Stimulated activated CD8-positive, alpha-beta memory T cell treated with anti-CD3 and anti-CD28 coated beads, Interleukin-15, amount 100 ng/mL, for 4 hours (primary cell): ENCODE measurements at places on chromosomes 16 and 17.

DNA sequence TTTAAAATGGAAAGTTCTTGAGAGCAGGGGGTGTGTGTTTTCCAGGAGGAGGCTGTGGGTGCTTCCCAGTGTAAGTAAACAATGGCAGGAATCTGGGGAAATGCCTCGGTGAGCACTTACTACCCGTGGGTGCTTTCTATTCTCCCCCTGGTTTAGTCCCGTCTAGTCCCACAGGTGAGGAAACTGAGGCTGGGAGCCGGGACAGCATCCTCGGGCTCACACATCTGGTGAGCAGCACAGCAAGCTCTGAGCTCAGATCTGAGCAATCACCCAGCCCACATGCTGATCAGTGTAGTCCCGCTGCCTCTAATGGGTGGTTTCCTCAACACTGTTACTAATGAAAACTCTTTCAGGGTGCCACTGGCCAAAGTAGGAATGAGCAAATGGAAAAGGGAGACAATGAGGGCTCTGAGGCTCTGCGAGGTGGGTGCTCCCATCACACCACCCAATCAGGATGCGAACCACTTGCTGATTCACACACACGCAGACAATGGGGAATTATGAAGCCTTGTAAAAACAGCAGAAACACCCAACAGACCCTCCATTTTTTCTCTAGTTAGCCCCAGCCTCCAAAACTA lies 202.6 kb downstream of the PARN start:
- DNase-seq: no peak

DNA sequence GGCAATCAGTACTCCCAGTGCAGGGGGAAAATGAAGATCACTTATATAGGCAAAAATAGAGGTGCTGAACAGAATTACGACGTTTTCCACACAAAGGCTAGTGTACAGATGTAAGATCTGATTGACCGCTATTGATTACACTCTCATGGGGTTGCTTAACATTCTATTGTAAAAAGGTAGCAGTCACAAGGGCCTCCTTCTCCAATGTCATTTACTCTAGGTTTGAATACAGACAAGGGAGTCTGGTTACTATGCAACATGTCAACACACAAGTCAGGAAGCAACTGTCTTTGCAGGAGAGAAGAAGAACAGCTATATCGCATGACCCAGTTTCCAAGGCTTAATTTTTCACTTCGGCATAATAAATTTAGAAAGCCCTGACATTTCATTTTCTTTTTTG lies 7.9 kb downstream of the KRT37 start:
- DNase-seq: no peak

- no peak for DNase-seq
These were observed 2.1 kb upstream of the HEXIM1 start for GRCh38 chr17:45146166-45146565.

DNA sequence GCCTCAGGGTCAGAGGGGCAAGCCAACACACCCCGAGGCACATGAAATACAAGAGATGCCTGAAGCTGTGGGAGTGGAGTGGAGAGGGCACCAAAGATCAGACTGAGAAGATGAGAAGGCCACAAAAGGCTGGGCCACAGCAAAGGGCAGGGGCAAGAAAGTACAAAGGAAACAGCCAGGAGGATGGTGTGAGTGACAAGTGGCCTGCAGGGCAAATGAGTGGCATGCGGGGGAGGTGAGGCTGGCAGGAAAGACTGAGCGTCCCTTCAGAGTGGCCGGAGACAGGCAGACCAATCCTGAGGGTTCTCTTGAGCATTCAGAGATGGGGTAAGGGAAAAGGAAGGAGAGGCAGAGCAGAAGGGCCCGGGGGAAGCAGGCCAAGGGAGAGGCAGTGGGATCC lies 23.2 kb downstream of the HSD11B2 start:
- no peak for DNase-seq

DNA sequence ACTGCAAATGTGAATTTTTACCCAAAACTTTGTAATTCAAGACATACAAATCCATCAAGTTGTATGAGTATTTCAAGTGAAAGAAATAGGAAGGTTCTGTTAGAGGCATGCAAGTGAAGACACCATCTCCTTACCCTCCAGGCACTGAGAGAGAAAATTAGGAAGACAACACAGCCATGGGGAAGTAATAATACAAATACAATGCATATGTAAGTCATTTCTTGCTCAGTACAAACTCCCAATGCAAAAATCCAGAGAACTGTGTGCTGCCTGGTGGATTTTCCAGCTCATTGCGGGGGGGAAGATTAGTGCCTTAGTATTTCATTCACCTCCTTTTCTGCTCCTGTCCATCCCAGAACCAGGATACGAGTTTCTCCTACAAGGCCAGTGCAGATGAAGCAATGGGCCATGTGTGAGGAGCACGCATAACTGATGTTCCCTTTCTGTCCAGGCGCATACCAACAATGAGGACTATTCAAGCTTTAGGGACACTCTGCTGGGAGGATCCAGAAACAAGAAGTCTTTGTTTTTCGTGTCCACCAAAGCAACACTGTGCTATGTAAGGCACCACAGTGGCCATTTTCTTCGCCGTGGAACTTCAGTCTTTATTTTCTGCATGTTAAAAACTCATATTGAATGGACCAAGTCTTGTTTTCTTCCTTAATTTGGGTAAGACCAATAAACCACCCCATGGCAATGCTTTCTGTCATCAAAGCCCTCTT lies 143.7 kb upstream of the RCVRN start:
- DNase-seq: no peak

GRCh38 chr16:47449788-47450187 lies 11.1 kb downstream of the ITFG1 start:
- DNase-seq: no peak

DNA sequence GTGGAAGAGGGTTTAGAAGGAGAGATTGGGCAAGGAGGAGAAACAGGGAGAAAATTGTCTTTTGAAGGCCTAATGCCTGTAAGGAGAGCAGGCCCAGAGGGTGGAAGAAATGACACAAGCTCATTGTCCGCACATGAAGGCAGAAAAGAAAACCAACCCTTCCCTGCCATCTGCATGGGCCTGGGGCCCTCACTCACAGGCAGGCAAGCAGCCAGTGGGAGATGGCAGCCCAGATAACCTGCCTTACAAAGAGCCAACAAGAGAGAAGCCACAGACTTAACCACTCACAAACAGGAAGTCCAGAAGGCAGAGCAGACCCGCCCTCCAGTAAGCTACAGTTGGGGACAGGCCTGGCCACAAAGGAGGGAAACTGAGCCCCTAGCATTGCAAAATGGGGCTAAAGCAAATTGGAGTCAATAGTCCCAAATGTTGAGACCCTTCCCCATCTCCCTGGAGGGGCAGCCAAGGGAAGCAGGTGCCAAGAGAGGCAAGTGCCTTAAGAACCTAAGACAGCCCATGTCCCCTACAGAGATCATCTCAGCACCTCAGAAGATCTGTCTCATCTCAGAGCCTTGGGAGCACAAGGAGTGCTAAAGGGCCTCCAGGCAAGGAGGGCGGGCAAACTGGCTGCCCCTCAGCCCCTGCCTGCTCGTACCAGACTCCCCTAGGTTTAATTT lies 7.3 kb upstream of the TSPOAP1 start:
- DNase-seq: no peak

DNA sequence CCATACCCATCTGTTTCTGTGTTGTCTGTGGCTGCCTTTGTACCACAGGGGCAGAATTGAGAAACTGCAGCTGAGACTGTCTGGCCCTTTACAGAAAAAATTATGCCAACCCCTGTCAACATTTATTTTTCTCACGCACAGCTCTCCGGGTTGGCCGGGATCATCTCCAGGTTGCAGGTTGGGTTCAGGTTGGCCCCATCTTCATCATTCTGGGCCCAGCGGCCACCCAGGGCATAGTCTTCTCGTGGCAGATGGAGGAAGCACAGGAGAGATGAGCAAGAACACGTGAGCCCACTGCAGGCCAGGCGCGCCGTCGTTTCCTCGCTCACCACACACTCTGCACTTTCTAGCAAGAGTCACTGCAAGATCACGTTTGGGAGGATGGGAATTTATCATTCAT lies 66.1 kb upstream of the SEC14L1 start:
- DNase-seq: no peak

DNA sequence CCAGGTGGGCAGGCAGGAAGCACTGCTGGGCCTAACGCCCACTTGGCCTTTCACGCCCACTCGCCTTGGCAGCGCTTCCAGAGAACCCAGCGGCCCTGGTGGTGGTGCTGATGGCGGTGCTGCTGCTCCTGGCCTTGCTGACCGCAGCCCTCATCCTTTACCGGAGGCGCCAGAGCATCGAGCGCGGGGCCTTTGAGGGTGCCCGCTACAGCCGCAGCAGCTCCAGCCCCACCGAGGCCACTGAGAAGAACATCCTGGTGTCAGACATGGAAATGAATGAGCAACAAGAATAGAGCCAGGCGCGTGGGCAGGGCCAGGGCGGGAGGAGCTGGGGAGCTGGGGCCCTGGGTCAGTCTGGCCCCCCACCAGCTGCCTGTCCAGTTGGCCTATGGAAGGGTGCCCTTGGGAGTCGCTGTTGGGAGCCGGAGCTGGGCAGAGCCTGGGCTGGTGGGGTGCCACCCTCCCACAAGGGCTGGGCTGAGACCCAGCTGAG lies 64.7 kb downstream of the MRC2 start:
- no peak for DNase-seq

- no peak for DNase-seq
These were observed 199.4 kb downstream of the TANC2 start for GRCh38 chr17:63165400-63165799.

DNA sequence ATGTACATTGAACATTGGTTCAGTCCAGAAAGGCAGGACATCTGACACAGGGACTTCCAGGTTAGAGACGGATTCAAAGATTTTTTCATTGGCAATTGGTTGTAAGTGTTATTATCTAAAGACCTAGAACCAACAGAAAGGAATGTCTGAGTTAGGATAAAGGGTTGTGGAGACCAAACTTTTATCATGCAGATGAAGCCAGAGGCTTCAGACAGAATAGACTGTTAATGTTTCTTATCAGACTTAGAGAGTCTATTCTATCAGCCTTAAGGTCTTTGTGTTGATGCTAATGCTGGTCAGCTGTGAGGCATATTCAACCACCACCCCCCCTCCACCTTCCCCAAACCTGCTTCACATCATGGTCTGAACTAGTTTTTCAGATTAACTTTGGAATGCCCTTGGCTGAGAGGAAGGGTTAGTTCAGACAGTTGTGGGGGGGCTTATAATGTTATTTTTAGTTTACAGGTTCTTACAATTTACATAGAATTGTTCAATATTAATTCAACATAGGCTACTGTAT lies 2.1 kb upstream of the ITGB3 start:
- DNase-seq: no peak

DNA sequence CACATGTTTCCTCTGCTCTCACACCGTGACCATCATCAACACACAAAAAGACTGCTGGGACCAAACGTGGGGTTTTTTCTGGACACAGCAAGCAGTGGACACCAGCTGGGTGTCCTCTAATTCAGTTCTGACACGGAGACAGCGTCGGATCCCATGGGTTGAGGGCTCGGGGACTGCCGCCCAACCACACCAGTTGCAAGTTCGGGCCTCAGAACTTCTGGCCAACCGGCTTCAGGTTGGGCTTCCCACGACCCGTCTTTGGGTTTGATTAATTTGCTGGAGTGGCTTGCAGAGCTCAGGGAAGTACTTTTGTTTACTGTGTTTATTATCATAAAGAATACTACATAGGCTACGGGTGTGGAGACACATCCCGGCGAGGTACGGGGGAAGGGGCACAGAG lies 97.8 kb downstream of the BANP start:
- no peak for DNase-seq

- DNase-seq: no peak
These were observed 234.8 kb downstream of the IRX3 start for GRCh38 chr16:54051821-54052220.
